ENCODE measurements at places on chromosomes 6 and 20.

- peak; percentile 7 for DNase-seq
These were observed 18.2 kb upstream of the MYB start for GRCh38 chr6:135162678-135163439.

DNA sequence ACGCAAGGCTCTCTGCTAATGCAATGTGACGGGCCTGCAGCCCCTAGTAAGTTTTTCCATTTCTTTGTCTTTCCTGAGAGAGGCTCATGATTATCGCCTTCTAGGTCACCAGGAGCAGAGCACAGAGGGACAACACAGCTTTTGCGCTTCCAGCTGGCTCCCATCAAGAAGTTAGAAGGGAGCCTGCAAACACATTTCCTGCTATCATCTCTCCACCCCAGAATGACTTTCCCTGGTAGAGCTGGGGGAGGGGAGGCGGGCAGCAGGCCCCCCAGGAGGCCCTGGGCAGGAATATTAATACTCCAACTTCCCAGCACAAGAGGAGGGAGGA is 35.7 kb upstream of the CCDC167 start:
- DNase-seq, result no peak

- DNase-seq, result no peak
These were observed 4.9 kb upstream of the ASCC3 start for GRCh38 chr6:100886076-100886475.

DNA sequence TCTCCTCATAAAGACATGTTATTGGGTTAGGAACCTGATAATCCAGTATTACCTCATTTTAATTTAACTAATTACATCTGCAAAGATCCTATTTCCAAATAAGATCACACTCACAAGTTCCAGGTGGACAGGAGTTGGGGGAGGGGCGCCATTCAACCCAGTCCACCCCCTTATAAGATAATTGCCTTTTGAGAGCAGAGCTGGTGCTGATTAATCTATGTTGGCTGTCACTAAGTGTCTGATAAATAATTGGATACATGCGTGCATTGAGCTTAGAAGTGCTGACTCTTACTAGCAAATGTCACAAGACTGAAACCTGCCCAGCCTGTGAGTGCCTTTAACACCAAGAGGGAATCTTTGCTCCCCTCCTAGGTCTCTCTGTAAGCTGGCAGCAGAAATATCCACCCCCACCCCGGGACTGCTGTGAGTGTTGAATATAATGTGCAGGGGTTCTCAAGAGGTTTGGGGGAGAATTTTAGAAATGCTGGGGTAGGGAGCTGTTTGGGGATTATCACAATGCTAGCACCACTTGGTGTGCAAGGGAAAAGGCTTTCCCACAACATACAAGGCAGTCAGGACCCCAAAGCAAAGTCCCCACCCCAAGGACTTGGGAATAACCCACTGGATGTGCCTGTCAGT is 87.5 kb downstream of the ANKRD60 start:
- no peak for DNase-seq

DNA sequence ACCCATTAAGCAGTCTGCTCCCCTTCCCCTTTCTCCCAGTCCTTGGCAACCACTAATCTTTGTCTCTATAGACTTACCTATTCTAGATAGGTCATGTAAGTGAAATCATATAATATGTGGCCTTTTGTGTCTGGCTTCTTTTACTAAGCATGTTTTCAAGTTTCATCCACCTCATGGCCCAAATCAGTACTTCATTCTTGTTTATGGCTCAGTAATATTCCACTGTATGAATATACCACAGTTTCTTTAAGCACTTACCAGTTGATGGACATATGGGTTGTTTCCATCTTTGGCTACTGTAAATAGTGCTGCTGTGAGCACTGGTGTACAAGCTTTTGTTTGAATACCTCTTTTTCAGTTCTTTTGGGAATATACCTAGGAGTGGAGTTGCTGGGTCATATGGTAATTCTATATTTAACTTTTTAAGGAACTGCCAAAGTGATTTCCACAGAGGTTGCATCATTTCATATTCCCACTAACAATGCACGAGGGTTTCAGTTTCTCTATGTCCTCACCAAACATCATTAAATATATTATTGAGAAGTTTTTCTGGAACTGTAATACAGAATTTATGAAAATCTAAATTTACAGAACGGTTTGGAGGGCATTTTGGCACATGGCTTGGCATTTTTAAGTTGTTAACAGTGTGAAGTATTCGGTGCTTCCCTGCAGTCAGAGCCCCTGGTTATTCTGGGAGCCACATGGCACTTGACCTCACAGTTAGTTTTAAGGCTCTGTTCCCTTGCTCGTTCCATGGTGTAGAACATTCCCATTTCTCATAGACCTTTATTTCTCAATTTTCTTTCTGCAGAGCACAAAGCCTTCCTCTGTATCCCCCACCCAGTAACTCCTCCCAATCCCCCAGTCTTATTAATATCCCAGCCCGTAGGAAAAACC is 27.0 kb upstream of the DTNBP1 start:
- DNase-seq, result no peak

- DNase-seq, result no peak
These were observed 7.8 kb downstream of the STX11 start for GRCh38 chr6:144158133-144158532.

DNA sequence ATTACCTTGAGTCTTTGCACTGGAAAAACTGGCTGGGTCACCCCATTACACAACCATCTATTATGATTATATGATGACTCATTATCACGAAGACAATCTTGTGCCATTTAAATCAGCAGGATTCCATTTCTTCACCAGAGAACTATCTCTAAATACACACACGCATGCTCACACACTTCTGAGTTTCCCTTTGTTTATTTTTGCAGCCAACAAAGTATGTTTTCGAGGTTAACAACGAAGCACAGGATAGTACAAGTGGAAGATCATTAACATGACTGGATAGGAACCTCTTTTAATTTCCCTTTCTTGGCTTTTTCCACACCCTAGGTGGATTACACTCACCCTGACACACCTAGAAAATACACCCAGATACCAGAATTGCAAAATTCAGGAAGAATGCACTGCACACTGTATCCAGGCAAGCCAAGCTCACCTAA is 18.9 kb downstream of the PERP start:
- no peak for DNase-seq

Measured in T-helper 2 cell (primary cell).